Retinal pigment epithelial cell (primary cell): ENCODE measurements at places on chromosomes 1 and 21.

GRCh38 chr1:95903060-95903459, 669.0 kb downstream of the RWDD3 start:
- DNase-seq = no peak

DNA sequence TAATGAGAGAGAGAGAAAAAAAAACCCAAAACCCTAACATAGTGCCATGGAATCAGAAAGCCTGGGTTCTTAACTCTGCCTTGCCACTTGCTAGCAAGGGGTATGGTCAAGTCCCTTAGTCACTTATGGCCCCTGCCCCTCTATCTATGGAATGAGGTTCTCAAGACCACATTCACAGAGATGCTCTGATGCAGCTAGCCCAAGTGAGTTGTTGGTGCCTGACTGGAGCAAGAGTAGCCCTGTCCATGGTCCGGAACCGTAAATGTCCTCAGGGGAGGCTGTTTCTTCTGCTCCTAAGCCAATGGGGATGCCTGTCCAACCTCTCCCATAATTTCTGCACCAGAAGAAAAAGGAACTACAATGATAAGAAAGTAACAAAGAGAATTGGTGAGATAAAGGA, 56.8 kb downstream of the CSMD2 start:
- no peak for DNase-seq

- no peak for DNase-seq
Measured at GRCh38 chr1:170175041-170175440, 29.3 kb downstream of the NTMT2 start.

DNA sequence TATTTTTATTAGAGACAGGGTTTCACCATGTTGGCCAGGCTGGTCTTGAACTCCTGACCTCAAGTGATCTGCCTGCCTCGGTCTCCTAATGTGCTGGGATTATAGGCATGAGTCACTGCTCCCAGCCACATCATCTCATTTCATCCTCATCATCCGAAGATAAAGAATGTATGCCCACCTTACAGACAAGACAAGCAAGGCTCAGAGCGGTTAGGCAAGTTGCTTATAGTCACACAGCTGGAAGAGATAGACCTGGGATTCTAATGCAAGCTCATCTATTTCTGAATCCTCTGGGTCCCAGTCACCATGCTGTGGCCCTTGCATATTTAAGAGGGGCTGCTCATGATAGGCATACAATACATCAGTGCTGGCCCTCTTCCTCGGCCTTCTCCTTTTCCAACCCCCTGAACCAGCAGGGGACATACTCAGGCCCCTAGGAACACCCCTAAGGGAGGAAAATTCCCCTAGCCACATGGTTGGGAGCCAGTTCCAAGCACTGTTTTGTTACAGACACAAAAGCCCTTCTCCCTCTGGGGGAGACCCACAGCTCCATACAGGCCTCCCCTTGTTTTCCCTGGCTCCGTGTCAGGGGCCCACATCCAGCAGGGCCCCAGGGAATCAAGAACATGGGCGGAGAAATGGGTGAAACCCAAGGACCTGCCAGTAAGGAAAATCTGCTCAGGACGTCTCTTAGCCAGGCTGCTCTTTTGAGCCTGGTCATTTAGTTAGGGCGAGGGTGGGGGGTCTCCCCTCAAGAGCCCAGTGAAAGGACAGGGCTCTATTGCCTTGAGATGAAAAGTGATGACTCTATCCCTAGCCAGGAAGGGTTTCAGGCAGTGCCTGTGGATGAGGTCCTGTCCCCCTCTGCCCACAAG, 6.9 kb downstream of the CSRP1 start:
- DNase-seq = no peak

DNA sequence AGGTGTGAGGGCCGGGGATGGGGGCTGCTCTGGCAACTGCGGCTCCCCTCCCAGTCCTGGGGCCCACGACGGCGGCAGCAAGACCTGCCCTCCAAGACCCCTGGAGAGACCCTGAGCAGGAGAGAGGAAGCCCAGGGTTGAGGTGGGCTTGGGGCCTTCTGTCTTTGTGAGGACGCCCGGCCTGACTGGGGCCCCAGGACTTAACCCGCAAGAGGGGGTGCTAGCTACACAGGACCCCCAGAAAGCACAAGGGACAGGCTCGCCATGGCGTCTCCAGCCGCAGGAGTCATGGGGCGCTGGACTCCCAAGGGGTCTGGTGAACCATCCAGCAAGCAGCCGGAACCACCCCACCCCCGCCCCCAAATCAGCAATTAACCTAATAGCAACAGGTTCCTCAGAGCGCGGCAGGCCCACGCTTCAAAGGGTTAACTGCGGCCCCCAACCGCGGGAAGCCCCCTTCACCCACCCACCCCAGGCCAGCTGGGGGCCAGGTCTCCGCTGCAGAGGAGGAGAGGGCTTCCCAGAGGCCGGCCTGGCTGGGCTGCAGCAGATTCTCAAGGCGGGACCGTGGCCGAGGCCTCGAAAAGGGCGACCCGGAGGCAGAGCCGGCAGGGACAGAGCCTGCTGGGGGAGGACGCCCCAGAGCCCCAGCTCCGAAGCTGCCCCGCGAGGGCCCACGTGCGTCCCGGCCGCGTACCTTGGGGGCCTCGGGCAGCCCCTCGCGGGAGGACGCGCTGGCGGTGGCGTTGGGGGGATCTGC, 525 bp downstream of the C1QTNF12 start:
- DNase-seq = no peak

DNA sequence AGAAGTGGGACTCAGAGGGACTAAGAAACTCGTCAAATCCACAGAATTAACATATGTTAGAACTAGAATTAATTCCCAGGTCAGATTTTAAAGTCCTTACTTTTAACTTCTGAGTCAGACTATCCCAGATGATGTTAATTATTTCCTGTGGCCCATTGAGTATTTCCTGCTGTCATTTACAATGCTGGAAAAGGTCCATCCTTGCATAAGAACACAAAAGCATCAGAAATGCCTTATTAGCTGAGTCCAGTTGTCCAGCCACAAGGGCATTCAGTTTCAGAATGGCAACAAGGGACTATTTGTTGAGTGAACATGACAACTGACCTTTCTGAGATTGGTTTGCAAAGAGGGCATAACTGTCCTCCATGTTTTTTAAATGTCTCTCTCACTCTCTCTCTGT, 16.5 kb upstream of the HIVEP3 start:
- no peak for DNase-seq

DNA sequence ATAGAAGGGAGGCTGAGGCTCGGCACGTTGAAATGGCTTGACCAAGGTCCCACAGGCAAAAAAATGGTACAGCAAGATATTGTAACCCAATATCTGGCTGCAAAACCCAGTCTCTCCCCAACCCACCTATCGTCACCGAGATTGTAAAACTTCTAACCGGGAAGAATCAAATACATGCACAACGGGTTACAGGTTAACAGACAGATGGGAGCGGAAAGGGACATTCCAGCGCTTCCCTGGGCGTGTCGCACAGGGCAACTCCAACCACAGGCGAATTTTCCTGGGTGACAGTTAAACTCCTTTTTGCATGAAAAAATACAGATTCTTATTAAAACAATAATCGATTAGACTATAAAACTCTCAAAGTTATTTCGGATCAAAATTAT, 31.8 kb upstream of the JUN start:
- DNase-seq = no peak

DNA sequence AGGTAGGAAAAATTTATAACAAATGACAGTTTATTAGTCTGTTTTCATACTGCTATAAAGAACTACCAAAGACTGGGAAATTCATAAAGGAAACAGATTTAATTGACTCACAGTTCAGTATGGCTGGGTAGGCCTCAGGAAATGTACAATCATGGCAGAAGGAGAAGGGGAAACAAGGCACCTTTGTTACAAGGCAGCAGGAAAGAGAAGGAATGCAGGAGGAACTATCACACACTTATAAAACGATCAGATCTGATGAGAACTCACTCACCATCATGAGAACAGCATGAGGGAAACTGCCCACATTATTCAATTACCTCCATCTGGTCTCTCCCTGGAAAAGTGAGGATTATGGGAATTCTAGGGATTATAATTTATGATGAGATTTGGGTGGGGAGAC, 61.3 kb downstream of the ASB17 start:
- DNase-seq = no peak

GRCh38 chr1:108785264-108785663, 38.8 kb downstream of the STXBP3 start:
- DNase-seq = no peak

DNA sequence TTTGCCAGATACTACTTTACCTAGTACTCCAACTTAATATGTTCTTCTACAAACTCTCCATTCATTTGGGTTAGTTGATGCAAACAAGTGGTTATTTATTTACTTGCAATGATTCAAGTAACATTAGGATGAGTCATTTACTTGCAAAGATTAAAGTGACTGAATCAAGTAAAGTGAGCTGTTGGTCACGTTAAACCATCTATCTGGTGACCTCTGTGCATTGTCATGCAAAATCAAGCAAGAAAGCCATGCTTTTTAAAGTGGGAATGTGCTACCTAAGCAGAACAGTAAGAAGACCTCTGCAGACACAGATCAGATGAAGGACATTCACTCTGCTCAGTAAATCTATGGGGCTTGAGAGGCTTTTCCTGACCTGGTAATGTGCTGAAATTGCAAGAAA, 254.7 kb downstream of the LRRIQ3 start:
- DNase-seq = no peak

GRCh38 chr1:56584910-56585528, 5.7 kb upstream of the PLPP3 start:
- no peak for DNase-seq

DNA sequence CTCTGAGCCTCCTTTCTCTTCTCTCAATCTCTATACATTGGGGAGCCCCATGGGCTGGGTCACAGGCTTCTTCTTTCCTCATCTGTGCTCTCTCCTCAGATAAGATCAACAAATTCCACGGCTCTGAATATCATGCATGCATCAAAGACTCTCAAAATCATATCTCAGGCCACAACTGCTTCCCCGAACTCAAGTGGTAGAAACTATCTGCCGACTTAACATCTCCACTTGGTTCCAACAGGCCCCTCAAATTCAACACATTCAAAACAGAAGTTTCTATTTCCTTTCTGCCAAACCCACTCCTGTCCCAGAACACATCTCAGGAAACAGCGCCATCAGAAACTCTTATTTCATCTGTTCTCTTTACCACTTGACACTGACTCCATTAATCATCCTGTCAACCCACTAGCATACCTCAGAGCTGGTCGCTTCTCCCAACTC, 16.7 kb downstream of the DDX59 start:
- DNase-seq = no peak

DNA sequence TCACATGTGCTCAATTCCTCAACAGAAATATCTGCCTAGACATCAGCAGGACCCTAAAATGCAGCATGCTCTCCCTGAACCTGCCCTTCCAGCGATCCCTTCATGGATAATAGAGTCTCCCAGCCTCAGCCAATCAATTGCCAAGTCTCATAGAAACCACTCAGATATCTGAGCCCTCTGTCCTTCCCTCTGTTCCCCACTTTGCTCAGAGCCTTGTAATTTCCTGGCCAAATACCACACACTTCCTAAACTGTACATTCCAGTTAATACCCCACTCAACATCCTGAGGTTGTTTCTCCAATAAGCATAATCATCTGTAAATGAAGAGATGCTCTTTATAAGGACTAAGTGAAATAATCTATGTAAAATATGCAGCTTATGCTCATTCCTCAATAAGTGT, 59.3 kb upstream of the PTGFRN start:
- DNase-seq = no peak

DNA sequence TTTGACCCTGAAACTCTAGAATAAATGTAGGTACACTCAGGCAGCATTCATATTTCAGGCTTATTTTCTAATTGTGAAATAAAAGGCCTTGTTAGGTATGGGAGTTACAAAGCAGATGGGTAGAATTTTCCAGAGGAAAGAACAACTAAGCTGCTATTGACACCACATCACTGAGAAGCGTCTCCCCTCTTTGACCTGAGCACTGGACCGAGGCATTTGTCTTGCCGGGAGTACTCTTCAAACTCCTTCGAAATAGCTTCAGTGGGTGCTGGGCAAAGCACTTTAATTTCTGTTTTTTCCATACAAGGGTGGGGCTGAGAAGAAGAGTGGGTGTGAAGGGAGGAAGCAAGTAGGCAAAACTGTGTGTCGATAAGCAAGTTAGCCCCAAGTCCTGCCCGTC, 36.4 kb downstream of the ABCA4 start:
- no peak for DNase-seq

- no peak for DNase-seq
Measured at GRCh38 chr1:115531631-115532264, 110.0 kb upstream of the VANGL1 start.

- no peak for DNase-seq
Measured at GRCh38 chr1:116538544-116538943, 32.3 kb downstream of the CD58 start.

DNA sequence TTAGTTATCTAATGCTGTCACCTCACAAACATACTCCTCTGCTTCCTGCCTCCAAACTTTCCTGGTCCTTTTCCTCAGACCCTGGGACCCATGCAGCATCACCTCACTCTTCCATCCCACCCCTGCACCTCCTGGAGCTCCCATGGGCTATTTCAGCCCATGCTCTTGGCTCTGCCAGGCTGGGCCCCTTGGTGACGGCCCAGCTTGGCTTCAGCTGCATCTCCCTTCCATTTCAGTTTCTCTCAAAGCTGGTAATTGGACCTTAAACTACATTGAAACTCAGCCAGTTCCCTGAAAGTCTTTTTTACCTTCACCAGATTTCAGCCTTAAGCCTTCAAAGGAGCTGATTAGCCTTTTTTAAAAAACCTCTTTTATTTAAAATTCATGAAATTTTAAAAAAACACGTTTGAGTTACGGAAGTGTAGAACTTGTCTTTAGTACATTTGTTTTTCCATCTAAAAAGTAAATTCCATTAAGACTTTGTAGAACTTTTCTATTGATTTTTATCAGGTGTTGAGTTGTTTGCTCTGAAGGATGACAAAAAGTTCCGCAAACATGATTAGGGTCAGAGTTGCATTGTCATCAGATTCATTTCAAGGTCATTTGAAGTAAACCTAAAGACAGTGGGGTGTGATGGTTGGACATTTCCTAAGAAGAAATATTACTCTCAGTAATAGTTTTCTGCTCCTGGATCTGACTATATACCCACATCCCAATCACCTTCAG, 33.5 kb downstream of the AGT start:
- no peak for DNase-seq
